ENCODE measurements at places on chromosomes 11 and 22.

DNA sequence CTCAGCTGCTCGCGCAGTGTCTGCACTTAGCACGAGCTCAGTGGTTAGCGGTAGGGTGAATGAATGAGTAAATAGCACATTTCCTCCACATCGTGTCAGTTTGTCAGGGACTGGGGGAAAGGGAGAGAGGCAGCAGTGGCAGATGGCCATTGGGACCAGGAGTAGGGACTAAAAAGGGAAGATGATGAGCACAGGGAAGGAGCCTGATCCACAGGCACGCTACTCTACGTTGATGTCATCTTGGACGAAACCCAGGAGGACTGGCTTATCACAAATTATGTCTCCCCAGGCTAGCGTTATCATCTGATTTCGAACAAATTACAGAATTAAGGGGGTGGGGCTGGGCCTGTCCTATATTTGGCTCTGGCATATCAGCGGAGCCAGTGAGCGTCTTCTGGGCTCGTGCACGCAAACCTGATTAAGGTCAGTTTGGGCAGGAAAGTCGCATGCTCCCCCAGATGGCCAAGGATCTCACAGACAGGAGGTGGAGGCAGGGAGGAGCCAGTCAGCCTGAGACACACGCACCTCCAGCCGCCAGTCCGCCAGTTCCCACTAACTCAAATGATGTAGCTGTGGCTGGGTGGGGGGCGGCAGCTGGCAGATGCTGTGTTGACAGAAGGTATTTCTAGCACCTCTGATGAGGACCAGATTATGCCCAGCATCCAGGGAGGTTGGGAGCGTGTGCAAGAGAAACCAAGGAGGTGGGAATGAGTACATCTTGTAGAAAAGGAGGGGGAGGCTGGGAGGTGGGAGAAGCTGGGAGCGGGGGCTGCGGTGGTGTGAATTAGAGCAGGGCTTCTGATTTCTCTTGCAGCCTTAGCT lies 97.4 kb upstream of the PRDM11 start:
- no peak for DNase-seq

- no peak for DNase-seq
Observed at GRCh38 chr11:111185266-111185665, 60.3 kb upstream of the POU2AF2 start.

DNA sequence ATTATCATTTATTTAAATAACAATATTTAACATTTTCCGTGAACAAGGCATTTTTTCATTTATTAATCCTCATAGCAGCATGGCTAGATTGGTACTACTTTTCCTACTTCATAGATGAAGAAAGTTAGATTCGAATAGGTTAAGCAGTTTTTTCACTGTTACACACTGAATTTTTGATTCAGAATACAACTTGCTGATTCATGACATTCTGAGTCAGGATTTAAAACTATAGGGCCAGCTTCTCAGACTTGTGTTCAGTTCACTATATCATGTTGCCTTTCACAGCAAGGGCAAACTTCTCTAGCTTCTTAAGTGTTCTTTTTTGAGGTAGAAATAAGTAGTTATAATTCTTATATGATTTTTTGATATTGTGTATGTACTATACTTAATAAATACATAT lies 31.5 kb downstream of the CYP2R1 start:
- DNase-seq, result no peak

GRCh38 chr11:61092908-61093763 lies 9.2 kb upstream of the CD5 start:
- no peak for DNase-seq

- no peak for DNase-seq
Observed at GRCh38 chr22:38455530-38456271, 702 bp upstream of the KCNJ4 start.

DNA sequence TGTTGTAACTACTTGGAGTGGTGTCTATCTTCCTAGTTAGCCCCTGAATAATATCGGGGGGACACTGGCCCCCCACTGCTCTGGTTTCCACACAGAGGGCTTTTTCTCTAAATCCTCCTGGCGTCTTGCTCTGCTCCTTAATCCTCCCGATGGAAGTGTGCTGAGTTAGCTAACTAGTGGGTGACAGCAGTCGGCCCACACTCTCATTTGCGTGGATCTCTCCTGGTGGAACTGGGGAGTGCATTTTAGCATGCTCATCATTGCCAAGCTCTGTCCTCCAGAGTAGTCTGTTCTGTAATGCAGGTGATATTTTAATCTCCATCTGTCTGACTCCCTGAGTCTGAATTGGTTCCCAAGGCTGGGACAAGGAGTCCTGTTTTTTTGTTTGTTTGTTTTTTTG lies 46.1 kb upstream of the RASSF10 start:
- no peak for DNase-seq

DNA sequence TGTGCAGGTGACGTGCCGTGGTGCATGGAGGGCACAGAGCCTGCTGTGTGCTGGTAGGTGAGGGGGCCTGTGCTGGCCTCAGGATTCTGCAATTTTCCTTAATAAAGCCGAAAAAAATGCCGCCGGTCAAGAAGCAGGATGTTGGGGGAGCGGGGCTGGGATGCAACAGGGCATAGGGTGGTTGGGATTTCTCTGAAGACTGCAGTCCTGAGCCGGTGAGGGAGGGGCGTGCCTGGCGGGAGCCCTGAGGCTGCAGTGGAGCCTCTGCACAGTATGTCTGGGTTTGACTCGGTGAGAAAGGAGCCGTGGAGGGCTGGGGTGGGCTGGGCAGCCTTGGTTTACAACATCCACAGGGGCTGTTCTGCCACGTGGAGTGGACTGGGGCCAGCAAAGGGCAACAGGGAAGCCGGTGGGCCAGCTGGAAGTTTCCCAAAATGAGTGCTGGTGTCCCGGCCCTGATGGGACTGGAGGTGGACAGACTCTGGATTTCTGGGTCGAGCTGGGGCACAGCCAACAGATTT lies 1.3 kb downstream of the CDHR5 start:
- no peak for DNase-seq

GRCh38 chr11:18105086-18105801 lies 638 bp downstream of the SAAL1 start:
- DNase-seq, result no peak

DNA sequence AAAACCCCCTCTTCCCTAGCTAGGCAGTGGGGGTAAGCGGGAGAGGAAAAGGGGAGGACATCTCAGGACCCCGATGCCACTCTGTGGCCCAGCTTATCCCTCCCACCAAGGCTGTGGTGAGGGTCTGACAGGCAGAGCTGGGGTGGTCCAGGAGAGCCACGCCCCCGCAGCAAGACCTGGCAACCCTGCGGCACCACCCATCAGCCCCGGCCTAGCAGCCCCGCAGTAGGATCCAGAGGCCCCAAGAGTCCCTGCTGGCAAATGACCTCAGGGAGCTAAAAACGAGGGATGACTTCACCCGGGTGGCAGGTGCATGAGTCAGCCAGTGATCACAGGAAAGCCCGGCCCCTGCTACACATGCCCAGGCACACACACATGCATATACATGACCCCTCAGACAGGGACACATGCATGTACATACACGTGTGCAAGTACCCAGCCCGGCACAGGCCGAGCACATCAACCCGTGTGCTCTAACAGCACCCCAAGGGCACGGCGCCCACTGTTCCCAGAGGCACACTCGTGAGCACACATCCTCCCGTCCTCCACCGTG lies 32.3 kb downstream of the ARVCF start:
- DNase-seq, result no peak

DNA sequence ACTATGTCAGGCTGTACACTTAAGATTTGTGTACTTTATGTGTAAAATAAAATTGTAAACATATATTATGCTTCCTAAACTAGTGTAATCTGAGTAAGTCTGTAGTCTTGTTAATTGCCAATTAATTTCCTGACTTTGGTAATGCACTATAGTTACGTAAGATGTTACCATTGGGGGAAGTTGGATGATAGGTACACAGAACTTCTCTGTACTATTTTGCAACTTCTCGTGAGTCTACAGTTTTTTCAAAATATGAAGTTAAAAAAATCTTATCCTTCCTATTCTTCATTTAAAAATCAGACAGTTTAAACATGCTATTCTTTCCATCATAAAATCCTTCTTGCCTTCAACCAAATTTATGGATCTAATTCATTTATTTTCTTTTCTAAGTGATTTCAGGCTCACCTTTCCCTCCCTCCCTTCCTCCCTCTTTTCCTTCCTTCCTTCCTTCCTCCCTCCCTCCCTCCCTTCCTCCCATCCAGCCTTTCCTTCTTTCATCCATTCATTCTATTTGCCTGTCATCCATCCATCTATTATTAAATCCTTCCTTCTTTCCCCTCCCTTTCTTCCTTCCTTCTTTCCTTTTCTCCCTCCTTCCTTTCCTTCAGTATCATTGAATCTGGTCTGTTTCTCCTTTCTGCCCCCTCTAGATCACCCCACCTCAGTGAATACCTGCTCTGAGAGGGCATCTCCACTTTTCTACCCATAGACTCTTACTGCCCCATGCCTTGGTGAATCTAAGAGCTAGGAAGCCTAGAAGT lies 22.1 kb upstream of the ASCC2 start:
- DNase-seq, result no peak

- no peak for DNase-seq
Observed at GRCh38 chr22:26767351-26768155, 110.2 kb downstream of the MIAT start.

DNA sequence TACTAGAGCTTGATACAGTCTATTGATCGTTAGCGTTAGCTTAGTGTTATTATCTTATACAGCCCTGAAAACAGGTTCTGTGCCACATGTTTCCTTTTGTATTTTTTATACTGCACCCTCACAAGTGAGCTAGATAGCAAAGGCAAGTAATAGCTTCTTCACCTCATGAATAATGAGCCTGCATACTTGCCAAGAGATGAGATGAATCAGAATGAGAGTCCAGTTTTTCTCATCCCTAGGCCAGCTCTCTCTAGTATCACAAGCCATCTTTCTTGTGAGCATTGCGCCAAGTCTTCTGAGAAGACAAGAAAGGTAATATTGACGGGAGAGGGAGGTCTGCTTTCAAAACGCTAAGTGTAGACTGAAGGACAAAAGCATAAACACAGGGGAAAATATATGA lies 8.7 kb upstream of the CARD18 start:
- no peak for DNase-seq

GRCh38 chr11:129814244-129815014 lies 1.2 kb upstream of the TMEM45B start:
- no peak for DNase-seq

DNA sequence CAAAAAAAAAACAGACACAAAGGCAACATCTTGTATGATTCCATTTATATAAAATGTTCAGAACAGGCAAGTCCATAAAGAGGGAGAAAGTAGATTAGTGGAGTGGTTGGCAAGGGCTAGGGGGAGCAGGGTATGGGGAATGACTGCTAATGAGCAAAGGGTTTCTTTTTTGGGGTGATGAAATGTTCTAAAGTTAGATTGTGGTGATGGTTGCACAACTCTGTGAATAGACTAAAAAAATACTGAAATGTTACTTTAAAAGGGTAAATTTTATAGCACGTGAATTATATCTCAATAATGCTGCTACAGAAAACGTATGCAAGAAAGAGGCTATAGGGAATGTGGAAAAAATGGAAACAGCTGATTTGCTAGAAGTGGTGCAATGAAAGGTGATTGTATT lies 155.1 kb downstream of the TENM4 start:
- DNase-seq, result no peak

GRCh38 chr11:46308631-46309419 lies 31.4 kb downstream of the CREB3L1 start:
- DNase-seq, result peak; percentile 96

GRCh38 chr11:1523077-1523476 lies 36.5 kb upstream of the MOB2 start:
- no peak for DNase-seq

GRCh38 chr11:109309153-109309552 lies 112.8 kb upstream of the C11orf87 start:
- DNase-seq, result no peak

DNA sequence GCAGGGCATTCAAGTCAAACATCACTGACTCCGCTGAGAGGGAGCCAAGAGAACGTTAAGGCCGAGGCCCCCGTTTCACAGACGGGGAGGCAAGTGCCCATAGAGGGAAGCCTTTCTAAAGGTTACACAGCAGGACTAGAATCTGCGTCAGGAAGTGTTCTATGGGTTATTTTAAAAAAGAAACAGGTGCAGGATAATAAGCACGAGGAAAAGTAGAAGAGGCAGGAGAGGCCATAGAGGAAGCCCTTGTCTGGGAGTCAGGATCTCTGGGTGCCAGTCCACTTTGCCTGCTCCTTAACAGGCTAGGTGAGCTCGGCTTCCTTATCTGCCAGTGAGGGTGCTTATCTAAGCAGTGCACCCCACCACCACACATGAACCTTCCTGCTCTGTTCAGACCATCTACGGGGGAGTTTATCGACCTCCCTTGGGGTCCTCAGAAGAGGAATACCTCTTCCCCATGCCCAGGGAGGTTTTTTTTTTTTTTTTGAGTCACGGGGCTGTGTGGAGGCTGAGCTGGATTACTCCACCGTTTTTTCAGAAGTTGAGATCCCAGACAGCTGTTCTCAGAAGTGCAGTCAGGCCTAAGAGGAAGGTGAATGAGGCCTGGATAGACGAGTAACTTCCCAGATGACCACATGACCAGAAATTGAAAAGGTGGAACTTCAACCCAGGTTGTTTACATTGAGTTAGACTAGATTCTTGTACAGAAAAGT lies 1.2 kb upstream of the FCHSD2 start:
- DNase-seq, result no peak

GRCh38 chr22:24427500-24428164 lies at the start of gene ADORA2A:
TSS of gene ADORA2A (plus strand) at chr22:24427599. CDS start at chr22:24433405, 5,806 bp downstream.
- DNase-seq, result no peak

- no peak for DNase-seq
Observed at GRCh38 chr11:2099516-2100349, 39.5 kb downstream of the IGF2 start.

DNA sequence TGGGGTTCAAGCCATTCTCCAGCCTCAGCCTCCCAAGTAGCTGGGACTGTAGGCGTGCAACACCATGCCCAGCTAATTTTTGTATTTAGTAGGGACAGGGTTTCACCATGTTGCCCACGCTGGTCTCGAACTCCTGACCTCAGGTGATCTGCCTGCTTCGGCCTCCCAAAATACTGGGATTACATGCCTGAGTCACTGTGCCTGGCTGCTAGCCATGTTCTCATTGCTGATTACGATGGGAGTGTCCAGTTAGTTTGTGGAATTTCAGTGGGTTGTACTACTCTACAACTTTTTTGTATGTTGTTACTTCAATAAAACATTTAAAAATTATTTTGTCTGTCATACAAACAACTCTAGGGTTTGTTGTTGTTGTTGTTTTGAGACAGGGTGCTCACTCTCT lies 4.8 kb upstream of the VPS11 start:
- DNase-seq, result no peak

DNA sequence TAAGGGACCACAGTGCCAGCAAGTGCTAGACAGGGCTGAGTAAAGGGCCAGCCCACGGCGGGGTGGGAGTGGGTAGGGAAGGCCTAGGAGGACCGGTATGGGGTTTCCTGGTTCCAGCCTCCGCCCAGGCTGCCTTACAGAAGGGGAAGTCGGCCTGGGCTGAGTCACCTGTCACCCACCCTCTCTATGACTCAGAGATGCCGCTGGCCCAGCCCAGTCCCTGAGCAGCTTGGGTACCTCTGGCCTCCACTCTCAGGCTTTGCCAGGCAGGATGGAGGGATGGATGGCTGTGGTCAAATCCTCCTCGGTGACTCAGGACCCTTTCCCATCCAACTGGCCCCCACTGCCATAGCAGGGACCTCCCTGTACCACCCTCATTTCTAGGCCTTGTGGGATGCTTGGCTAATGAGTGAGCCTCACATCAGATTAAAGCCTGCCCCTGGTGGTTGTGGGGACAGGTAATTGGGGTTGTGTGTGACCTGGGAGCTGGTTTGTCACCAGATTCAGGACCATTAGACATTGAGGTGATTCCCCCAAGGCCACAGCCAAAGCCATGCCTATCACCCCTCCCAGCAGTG lies 13.9 kb downstream of the SLC35E4 start:
- peak; percentile 89 for DNase-seq

- DNase-seq, result no peak
Observed at GRCh38 chr11:4763096-4763495, 6.6 kb downstream of the OR51F1 start.

Data from lower leg skin (tissue), 4 donors.